ENCODE measurements at places on chromosomes 1 and 21.

DNA sequence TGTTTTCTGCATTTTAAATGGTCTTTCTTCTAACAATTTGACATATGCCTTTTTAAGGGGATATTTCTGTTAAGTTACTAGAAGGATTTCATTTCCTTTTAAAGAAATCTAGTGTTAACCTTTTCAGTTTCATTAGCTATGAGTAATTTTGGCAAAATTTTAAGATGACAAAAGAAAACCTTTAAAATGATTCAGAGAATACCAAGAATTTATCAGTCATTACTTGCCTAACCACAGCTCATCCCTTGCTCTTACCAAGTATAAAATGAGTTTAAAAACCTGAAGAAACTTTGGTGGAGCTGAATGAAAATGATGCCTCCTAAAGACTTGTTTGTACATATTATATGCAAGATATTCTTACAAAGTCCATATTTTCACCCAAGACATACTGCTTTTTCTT lies 101.7 kb downstream of the NEK7 start:
- no peak overlapping the region for H3K4me3 ChIP-seq
- H3K27me3 ChIP-seq: no peaks in the 10 kb centered on the region

- H3K27ac ChIP-seq: no peak overlapping the region
- H3K36me3 ChIP-seq: no peaks in the 10 kb centered on the region
- H3K4me1 ChIP-seq: no peaks in the 10 kb centered on the region
- H3K4me3 ChIP-seq: no peak overlapping the region
- no peaks in the 10 kb centered on the region for H3K27me3 ChIP-seq
These were observed 25.5 kb downstream of the RNU5D-1 start for GRCh38 chr1:44705470-44705869.

- H3K27ac ChIP-seq: no peak overlapping the region
- no peaks in the 10 kb centered on the region for H3K36me3 ChIP-seq
- H3K27me3 ChIP-seq: no peaks in the 10 kb centered on the region
- no peak for DNase-seq
These were observed 425.5 kb downstream of the KCTD3 start for GRCh38 chr1:215992620-215993019.

DNA sequence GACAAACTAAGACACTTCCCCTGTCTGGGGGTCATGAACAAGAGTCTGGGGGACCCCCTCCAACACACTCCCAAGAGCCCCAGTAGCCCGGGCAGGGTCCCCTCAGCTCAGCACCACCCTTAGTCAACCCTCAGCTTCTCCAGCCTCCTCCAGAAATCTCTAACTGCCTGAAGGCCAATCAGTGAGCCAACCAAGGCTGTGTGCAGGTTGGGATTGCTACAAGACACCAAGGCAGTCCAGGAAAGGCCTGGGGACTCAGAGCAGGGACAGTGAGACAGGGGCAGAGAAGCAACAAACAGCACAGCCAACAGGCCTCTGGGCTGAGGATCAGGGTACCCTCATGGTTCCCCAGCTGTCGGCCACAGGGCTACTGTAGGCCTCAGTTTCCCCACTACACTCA lies 13.3 kb downstream of the SMIM12 start:
- H3K4me1 ChIP-seq: peaks cover 79% of the 10 kb centered on the region
- no peaks in the 10 kb centered on the region for H3K27me3 ChIP-seq
- no peaks in the 10 kb centered on the region for H3K36me3 ChIP-seq
- H3K27ac ChIP-seq: peak overlapping the region; percentile 27
- no peak overlapping the region for H3K4me3 ChIP-seq

DNA sequence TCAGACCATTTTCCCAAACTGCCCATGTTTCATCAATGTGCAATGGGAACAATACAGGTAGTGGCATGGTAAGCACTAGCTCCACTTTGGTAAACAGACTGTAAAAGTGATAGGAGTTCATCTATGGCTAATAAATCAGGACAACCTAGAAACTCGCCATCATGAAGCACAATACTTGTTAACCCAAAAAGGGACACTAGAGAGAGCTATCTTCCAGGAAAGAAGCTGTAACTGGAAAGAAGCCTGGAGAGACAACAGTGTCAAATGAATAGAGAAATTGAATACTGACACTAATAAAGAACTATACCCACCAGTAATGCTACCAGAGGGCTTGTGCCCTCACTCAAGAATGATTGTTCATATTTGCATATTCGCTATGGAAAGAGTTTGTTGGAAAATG lies 164.7 kb upstream of the RGS18 start:
- no peaks in the 10 kb centered on the region for H3K36me3 ChIP-seq
- H3K27ac ChIP-seq: no peak overlapping the region
- no peaks in the 10 kb centered on the region for H3K4me1 ChIP-seq
- no peaks in the 10 kb centered on the region for H3K27me3 ChIP-seq
- no peak for DNase-seq

DNA sequence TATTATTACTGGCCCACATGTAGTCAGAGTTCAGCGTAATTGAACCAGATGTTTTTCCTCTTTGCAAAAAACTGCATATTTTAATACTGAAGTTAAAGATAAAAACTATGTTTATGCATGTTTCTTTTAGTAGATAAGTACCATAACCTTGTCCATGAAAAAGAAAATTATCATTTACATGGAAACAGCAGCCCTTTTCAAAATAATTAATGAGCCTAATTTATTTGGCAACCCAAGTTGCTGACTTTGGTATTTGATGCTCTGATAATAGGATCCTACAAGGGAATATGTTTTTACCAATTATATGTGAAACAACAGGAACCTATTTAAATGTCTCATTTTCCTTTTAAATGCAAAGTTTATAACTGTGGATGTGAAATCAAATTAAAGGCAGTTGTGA lies 281.3 kb upstream of the C1orf105 start:
- no peak for DNase-seq
- H3K27ac ChIP-seq: peak overlapping the region; percentile 88
- no peaks in the 10 kb centered on the region for H3K4me1 ChIP-seq
- H3K27me3 ChIP-seq: no peaks in the 10 kb centered on the region
- peak overlapping the region; percentile 70 for H3K4me3 ChIP-seq

- H3K4me3 ChIP-seq: no peak overlapping the region
- H3K27me3 ChIP-seq: no peaks in the 10 kb centered on the region
- H3K36me3 ChIP-seq: peaks cover 20% of the 10 kb centered on the region
- no peak overlapping the region for H3K27ac ChIP-seq
- DNase-seq: no peak
These were observed 83.4 kb downstream of the LYST start for GRCh38 chr1:235783148-235783776.

DNA sequence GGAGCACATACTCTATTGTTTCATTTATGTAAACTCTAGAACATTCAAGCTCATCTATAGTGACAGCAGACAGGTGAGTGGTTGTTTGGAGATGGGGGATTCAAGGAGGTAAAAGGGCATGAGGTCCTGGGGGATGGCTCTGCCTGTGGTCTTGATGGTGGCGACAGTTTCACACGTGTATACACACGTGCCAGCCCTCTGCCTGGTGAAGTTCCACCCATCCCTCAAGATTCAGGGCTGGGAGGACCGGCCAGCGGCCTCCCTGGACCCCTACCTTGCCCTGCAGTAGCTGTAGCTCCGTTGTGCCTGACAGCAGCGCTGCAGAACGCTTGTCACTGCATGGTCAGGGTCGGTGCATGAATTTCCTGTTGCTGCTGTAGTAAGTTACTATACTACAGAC lies 38.9 kb upstream of the UTS2 start:
- peaks cover 21% of the 10 kb centered on the region for H3K27me3 ChIP-seq
- no peak for DNase-seq
- H3K4me1 ChIP-seq: peaks cover 13% of the 10 kb centered on the region
- no peaks in the 10 kb centered on the region for H3K36me3 ChIP-seq
- H3K4me3 ChIP-seq: no peak overlapping the region
- no peak overlapping the region for H3K27ac ChIP-seq

- no peaks in the 10 kb centered on the region for H3K36me3 ChIP-seq
- no peak overlapping the region for H3K4me3 ChIP-seq
- no peaks in the 10 kb centered on the region for H3K27me3 ChIP-seq
These were observed 168.6 kb downstream of the TRIM33 start for GRCh38 chr1:114342376-114342775.

DNA sequence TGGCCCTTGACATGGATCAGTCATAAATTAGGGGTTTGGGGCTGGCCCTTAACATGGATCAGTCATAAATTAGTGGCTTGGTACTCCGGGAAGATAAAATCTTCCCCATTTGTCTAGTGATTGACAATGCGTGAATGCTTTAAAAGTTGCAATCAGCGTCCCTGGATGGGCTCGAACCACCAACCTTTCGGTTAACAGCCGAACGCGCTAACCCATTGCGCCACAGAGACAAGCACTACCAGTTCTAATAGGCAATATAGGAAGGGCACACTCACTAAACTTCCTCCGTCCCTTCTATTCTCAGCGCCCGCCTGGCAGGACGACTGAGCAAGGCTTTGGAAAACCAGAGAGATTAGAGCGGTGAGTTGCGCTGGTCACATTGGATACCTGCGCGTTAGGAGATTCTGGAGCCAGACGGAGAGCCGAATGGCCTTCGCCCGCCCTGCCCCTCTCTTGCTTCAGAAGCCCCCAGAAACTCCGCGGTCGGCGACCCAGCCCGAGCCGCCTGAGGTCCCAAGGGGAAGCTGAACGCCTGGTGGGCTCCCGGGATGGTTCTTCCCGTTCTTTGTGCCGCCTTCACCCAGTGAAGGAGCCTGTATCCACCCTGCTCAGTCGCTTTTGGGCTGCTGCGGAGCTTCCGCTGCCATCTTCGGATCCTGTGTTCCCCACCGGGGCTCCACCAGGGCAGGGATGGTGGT lies 235.9 kb downstream of the FAM72C start:
- DNase-seq: no peak
- H3K27ac ChIP-seq: no peak overlapping the region
- no peak overlapping the region for H3K4me3 ChIP-seq
- H3K4me1 ChIP-seq: no peaks in the 10 kb centered on the region
- no peaks in the 10 kb centered on the region for H3K36me3 ChIP-seq

DNA sequence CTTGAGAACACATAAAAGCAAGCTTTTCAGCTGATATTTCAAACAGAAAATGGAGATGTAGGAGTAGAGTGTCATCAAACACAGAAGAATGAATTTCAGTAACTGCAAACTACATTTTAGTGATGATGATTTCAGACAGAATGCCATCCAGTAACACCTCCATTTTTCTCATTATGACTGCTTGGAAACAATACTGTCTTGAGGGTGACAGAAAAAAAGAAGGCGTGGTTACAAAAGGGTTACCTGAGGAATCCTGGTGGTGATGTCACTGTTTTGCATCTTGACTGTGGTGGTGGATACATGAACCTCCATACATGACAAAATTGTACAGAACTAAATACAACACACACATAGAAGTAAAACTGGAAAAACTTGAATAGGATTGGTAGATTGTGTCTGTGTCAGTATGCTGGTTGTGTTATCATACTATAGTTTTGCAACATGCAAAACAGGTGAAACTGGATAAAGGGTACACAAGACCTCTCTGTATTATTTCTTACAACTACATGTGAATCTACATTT lies 375.9 kb downstream of the PTBP2 start:
- no peak for DNase-seq
- H3K36me3 ChIP-seq: peaks cover 12% of the 10 kb centered on the region
- no peaks in the 10 kb centered on the region for H3K4me1 ChIP-seq

DNA sequence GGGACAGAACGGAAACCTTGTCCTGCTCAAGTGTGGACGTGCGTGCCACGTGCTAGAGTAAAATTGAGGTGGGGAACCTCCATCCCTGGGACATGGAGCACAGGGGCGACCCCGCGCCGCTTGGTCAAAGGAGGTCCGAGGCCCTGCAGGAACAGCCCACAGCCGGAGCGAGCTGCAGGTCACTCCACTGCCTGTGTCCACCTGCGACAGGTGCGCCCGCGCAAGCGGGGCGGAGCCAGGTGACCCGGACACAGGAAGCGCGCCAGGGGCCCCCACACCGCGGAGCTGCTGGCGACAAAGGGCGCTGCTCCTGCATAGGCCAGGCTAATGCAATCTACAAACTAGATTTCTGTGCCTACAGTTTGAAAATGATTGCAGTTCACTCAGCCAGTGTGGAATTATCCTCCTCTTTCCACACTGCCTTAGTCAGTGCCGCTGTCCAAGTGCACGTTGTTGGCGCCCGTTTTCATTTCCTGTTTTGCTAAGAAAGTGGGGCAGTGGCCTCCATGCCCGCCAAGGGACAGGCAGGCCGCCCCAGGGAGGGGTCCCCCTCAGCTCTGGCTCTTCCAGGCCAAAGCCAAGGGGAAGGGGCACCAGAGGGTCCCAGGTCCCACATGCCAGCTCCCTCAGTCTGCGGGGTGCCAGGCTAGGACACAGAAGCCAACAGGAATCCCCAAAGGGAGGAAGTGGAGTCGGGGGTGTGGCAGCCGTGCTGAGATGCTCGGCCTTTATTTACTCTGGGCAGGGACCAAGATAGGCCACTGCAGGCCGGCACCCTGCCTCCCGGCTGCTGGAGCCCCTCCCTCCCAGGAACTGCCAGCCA lies 4.3 kb upstream of the NADK start:
- peak; percentile 86 for DNase-seq
- peaks cover 23% of the 10 kb centered on the region for H3K36me3 ChIP-seq
- H3K27me3 ChIP-seq: no peaks in the 10 kb centered on the region
- peak overlapping the region; percentile 64 for H3K27ac ChIP-seq

DNA sequence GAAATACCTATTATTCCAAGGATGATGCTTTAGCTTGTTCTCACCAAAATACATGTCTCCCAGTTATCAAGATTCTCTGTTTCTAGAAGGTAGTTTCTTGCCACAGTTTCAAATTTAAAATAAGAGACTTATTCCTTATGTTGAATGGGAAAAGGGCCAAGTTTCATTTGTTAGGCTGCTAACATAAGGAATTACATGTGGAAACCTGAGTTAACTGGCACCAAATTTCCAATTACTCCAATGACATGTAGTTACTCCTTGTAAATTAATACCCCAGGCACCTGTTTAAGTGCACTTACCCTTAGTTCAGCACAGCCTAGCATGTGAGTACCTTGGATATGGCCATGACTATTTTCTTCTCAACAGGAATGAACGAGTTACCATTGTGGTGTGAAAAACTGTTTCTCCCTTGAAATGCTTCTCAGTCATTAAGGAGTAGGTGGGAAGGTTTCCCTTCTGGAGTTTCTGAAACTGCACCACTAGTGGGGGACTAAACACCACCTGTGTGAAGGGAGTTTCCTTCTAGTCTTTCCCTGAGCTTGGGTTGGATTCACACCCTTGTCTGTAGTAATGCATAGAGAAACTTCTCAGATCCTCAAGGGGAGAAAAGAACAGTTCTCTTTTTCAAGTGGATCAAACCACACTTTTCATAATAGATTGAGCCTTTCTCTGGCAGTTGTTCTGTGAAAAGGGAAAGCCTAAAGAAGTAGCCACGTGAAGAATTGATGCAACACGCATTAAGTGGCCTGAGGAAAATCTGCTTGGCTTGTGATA lies 32.3 kb upstream of the LRRC8C start:
- H3K36me3 ChIP-seq: no peaks in the 10 kb centered on the region
- H3K27me3 ChIP-seq: no peaks in the 10 kb centered on the region
